ENCODE measurements at places on chromosomes 4 and X.
A peak's percentile ranks its signal among the peaks of the same experiment; 100 is the strongest.

DNA sequence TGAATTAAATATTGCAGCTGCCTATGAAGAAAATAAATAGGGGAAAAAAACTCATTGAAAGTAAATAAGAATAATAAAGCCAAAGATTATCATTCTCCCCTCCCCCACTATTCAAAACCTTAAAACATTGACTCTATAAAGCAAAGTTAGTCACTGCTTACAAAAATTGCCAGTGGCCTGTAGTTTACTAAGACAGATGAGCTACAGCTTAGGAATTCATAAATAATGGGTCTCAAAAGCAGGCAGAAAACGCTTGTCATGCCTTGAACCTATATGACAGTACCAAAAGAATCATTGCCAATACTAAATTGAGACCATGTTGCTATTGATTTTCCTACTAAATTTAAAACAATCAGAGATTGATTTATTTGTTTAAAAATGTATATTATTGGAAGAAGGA is 78.9 kb downstream of the SLC10A7 start:
- DNase-seq, result no peak

GRCh38 chr4:108141213-108141950 is 27.4 kb downstream of the LEF1 start:
- DNase-seq, result no peak

DNA sequence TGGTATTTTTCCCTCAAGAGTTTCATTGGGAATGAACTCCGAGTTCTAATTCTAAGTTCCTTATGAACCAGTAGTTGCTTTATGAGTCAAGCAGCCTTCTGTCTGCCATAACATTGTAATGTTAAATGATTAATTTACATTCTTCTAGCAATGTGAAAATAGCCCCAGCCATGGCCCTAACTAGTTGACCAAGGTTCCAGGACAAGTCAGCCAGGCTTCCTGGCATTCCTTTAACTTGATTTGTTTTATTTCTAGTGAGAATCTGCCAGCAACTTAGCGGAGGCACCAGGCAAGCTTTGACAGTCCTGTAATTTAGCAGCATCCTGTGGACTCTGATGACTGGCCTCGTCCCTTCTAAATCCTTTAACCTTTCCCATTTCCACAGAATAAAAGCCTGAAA is 69.0 kb downstream of the GLRA2 start:
- no peak for DNase-seq

DNA sequence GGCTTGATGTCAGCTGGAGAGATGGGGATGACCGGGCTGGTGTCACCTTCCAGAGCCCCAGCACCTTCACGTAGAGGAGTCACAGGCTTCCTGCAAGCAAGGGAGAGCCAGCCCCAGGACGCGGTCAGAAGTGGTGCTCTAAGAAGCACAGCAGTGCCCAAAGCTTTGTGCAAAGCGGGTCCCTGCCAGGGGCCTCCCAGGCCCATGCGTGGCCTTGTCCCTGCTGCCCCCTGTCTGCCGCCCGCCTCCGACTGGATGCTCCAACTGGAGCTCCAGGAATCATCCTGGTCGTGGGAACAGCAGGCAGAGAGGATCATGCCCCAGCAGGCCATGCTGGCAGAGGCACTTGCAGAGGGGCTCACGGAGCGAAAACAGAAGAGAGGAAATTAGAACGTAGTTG is 40.1 kb upstream of the LRPAP1 start:
- no peak for DNase-seq

- no peak for DNase-seq
Observed at GRCh38 chrX:153214934-153215333, 35.9 kb downstream of the MAGEA1 start.

GRCh38 chr4:147950261-147950660 is 218.4 kb downstream of the ARHGAP10 start:
- DNase-seq, result no peak

GRCh38 chrX:154728431-154729190 is 22.3 kb downstream of the GAB3 start:
- DNase-seq, result no peak

GRCh38 chr4:124212815-124213630 is 499.5 kb downstream of the ANKRD50 start:
- DNase-seq, result no peak

GRCh38 chr4:178917756-178918155 is 1475.5 kb upstream of the AGA start:
- DNase-seq, result no peak

DNA sequence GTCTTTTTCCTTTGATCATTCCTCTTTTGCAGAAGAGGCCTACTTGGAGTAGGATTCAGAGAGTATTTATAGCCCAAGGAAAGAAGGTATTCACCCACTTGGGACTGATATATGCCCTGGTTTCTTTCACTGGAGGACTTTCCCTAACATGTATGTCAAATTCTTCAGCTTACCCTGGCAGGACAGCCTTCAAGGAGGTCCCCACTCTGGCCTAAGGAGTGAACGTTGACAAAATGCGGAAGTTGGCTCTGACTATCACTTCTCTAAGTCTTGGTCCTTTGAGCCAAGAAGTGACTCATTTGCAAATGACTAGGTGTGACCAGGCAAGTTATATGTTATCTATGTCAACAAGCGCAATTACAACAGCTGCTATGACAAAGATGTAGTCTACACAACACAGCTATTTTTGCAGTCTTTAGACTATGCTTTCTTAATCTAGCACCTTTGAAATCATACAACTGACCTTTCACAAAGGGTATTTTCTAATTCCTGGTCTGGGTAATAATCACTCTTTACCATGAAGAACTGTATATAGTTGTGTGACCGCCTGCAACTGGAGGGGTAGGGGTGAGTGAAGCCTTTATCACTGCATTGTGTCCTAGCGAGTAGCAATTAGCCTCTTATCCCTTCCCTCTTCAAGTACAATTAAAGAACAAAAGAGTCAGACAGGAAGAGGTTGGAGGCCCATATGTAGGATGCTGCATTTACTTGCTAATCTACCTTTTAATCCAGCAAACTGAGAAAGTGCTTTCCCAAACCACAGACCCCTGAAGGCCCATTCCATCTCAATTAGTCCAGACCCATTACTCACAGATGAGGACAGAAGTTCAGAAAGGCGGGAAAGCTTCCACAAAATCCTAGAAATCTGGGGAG is 50.1 kb downstream of the RASGEF1B start:
- DNase-seq, result no peak

DNA sequence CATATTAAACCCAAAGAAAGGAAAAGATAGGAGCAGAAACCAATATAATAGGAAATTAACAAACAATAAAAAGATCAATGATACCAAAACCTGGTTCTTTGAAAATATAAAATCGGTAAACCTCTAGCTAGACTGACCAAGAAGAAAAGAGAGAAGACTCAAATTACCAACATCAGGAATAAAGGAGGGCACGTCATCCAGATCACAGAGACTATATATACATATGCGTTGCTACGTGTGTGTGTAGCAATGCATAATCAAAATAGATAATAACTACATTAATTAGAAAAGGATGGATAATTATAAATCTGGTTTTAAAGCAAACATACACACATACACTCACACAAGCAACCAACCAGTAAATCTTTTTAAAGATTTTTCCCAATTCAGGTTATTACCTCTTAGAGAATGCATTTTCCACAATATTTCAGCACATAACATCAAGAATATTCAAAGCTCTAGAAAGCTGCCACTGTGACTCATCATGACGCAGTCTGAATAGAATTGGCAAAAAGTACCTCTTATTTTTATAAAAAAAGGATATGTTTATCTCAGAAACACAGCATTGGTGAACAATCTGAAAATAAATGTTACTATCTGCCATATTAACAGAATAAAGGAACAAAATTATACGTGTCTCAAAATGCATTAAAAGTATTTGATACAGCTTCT is 41.4 kb upstream of the USP9X start:
- no peak for DNase-seq

DNA sequence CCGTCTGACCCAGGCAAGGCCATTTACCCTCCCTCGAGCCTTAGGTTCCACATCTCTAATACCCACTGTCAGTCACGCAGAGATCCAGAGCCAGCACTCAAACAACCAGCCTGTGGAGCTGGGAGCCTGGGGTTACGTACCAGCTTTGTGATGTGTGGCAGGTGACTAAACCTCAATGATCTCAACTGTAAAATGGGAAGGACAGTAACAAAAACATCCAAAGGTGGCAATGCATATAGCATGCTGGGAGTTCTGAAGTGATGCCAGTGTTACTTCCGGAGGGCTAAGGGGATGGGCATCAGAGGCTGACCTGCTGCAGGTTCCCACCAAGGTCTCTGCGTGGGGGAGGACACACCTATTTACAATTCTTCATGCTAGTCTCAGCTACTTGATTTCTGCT is 6.0 kb downstream of the GRPEL1 start:
- no peak for DNase-seq

- DNase-seq, result peak; percentile 78
Observed at GRCh38 chr4:83074086-83074704, 39.2 kb downstream of the COPS4 start.

DNA sequence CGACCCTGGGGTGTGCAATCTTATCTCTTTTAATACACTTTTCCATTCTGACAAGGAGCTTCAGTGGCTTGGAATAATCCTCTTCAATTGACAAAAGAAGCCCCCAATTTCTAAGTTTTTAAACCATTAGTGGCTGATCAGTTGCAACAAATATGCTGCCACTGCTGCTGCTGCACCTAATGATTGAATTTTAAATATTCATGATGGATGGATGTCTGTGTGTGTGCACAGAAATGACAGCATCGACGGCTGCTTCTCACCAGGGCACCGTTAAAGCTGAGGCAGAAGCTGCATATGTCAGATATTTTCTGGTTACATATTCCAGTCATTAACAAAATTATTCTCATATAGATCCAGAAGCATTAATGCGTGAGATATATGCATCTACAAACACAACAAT is 182.4 kb downstream of the MGST2 start:
- DNase-seq, result no peak

DNA sequence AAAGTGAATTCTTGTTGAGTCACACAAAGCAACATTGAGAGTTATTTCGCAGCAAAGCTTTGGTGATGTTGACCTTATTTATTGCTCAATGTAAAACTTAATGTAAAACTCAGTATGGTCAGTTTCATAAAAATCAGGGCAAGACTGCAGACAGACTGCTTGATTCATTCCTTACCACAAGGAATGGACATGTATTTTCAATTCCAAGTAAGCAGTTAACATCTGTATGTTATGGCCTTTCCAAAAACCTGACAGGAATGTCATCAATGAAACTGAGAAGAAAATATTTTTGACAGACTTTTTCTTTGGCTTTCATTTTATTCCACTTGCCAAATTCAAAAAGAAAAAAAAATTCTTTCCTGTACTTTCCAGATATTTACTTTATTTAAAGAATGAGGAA is 488.3 kb downstream of the ANKRD50 start:
- DNase-seq, result no peak

GRCh38 chr4:20428436-20429160 is 176.9 kb downstream of the SLIT2 start:
- DNase-seq, result no peak

GRCh38 chr4:40321574-40322275 is 13.4 kb upstream of the CHRNA9 start:
- no peak for DNase-seq

DNA sequence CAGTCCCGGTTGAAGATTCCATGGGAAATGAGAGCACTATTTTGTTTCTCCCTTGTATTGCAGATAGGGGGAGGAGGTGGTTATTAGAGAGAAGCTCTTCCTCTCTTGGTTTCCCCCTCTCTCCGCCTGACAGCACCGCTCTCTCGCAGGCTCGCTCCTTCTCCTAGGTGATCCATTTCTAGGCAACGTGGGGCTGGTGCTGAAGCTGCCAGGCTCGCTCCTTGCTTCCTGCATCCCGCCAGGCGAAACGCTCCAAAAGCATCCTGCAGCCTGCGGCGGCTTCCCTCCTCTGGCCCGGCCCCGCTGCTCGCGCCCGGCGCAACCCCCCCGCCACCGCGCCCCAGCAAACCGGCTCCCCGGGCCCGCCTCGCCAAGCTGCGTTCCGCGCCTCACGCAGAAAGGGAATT is at the start of gene GRID2:
TSS of gene GRID2 (plus strand) at position 346 of the 407 bp plus-strand sequence.
- DNase-seq, result no peak

- peak; percentile 91 for DNase-seq
Observed at GRCh38 chr4:173264684-173265185, 69.4 kb downstream of the HMGB2 start.

GRCh38 chrX:111131572-111131971 is 35.6 kb downstream of the PAK3 start:
- no peak for DNase-seq

- DNase-seq, result no peak
Observed at GRCh38 chr4:1253831-1254230, 4.9 kb upstream of the CTBP1 start.

Data from thymus (tissue), 14 donors.